Naive thymus-derived CD4-positive, alpha-beta T cell (primary cell): ENCODE measurements at places on chromosomes 12 and 14.

DNA sequence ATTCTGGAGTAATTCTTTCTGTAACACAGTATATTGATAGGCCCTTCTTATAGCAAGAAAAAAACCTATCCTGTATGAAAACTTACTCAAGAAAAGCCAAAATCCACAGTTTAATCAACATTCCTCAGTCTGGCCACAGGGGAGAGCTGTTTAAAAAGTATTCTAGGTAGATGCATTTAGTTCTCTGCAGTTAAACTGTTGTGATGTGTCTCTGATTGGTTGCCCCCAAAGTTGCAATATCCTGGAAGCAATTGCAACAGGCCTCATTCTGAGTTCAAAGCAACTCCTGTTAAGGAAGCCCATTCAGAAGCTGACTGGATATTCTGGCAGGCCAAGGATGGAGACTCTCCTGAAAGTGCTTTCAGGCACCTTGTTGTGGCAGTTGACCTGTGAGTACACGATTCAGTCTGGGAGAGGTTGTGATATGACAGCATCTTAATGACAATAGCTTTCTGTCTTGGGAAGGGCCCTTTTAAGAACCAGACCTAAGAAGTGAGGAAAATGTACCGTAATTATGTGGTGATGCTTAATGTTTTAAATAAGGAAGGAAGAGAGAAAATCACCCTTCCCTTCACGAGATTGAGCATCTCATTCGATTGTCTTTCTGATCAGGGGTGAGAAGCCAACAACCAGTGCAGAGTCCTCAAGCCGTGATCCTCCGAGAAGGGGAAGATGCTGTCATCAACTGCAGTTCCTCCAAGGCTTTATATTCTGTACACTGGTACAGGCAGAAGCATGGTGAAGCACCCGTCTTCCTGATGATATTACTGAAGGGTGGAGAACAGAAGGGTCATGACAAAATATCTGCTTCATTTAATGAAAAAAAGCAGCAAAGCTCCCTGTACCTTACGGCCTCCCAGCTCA is 420.7 kb downstream of the DAD1 start:
- no peak overlapping the region for H3K4me3 ChIP-seq
- H3K36me3 ChIP-seq = no peaks in the 10 kb centered on the region
- DNase-seq = peak; percentile 31
- peak overlapping the region; percentile 41 for H3K27ac ChIP-seq

- no peak for DNase-seq
- H3K36me3 ChIP-seq = peaks cover 12% of the 10 kb centered on the region
- no peaks in the 10 kb centered on the region for H3K27me3 ChIP-seq
- H3K4me1 ChIP-seq = peaks cover 8% of the 10 kb centered on the region
Measured at GRCh38 chr12:6548966-6549683, 6.7 kb downstream of the IFFO1 start.

DNA sequence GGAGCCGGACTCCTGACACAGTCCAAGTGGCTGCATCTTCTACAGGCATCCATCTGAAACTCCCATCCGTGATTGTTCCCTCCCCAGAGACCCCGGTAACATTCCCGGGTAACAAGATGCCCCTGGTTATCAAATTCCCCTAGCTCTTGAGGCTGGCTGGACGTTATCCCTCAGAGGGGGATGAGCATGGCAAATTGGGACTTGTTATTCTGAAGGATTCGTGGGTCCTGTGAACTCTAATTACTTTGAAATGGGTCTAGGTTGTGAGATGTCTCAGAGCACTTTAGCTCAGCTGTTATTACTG is 642 bp upstream of the PAN2 start:
- no peaks in the 10 kb centered on the region for H3K36me3 ChIP-seq
- peak overlapping the region; percentile 93 for H3K4me3 ChIP-seq
- DNase-seq = no peak
- peak overlapping the region; percentile 98 for H3K27ac ChIP-seq
- H3K4me1 ChIP-seq = peaks cover 33% of the 10 kb centered on the region
- H3K27me3 ChIP-seq = no peaks in the 10 kb centered on the region

DNA sequence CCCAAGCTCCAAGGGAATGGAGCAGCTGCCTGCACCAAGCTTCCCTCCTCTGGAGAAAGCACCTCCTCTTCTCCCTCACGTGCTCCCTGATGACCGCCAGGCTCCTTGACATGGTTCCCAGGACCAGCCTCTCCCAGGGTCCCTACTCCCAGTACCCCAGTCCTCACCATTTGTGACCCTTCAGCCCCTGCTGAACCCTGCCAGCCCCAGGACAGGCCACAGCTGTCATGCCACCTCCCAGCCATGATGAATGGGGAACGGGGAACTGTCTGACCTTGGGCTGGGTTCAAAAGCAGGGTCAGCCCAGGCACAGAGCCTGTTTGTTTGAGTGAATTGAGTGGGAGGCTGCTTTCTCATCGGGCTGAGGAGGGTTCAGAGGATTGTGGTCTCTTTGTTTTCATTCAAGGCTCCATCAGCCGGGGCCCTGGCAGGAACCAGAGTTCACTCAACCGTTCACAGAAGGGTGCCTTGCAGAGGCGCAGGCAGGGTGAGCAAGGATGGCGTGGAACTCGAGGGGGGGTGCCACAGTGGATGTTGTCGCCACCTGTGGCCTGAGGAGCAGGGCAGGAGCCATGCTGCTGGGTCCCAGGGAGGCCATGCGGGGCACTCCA is 344.5 kb upstream of the SFSWAP start:
- H3K4me3 ChIP-seq = no peak overlapping the region
- DNase-seq = no peak
- no peak overlapping the region for H3K27ac ChIP-seq

- H3K4me1 ChIP-seq = peaks cover 4% of the 10 kb centered on the region
- H3K36me3 ChIP-seq = no peaks in the 10 kb centered on the region
- DNase-seq = peak; percentile 40
- H3K27ac ChIP-seq = no peak overlapping the region
- H3K27me3 ChIP-seq = no peaks in the 10 kb centered on the region
- H3K4me3 ChIP-seq = no peak overlapping the region
Measured at GRCh38 chr12:121992059-121992879, 29.4 kb upstream of the BCL7A start.

DNA sequence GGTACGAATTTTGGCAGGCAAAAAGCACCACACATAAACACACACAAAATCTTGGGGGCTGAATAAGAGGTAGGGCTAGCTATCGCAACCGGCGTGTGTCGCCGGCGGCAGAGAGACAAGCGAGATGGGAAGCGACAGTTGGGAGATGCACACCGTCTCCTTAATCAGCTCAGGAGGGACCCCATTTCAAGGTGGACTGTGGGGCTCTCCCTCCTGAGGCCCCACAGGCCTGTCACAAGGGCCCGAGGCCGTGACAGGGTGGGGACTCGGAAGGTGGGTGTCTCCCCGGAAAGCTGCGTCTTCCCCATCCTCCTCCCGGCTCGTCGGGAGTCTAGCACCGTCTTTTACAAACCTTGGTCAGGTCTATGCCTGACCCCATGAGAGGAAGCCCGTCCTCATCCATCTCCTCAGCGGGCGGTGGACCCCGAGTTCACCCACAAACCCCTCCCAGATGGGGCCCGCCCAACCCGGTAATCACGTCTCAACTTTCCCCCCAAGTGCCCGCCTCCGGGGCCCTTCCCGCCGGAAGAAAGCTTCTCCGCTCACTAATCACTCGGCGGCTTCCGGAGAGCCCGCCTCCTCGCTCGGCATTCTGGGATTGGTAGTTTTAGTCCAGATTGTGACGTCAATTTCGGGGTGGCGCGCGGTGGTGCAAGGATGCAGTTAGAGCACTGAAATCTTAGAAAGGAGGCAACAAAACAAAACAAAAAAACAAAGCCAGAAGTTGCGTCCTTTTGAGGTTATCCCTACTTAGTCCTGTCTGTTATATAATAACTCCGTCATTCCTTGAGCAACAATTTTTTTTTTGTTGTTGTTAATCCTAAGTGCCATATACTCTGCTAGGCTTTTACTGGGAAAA is at the start of gene WASHC3:
WASHC3 (minus strand) TSS at position 432 of the 859 bp plus-strand sequence; CDS start at position 403, 29 bp downstream.
- peak within 1 kb of the TSS; percentile 89 for H3K4me3 ChIP-seq
- peaks cover 3% of the 10 kb centered on the region for H3K36me3 ChIP-seq
- peak; percentile 91 for DNase-seq
- no peaks in the 10 kb centered on the region for H3K27me3 ChIP-seq

- peaks cover 18% of the 10 kb centered on the region for H3K4me1 ChIP-seq
- DNase-seq = no peak
- H3K27me3 ChIP-seq = no peaks in the 10 kb centered on the region
Measured at GRCh38 chr12:112752303-112752702, 39.2 kb upstream of the RPH3A start.

DNA sequence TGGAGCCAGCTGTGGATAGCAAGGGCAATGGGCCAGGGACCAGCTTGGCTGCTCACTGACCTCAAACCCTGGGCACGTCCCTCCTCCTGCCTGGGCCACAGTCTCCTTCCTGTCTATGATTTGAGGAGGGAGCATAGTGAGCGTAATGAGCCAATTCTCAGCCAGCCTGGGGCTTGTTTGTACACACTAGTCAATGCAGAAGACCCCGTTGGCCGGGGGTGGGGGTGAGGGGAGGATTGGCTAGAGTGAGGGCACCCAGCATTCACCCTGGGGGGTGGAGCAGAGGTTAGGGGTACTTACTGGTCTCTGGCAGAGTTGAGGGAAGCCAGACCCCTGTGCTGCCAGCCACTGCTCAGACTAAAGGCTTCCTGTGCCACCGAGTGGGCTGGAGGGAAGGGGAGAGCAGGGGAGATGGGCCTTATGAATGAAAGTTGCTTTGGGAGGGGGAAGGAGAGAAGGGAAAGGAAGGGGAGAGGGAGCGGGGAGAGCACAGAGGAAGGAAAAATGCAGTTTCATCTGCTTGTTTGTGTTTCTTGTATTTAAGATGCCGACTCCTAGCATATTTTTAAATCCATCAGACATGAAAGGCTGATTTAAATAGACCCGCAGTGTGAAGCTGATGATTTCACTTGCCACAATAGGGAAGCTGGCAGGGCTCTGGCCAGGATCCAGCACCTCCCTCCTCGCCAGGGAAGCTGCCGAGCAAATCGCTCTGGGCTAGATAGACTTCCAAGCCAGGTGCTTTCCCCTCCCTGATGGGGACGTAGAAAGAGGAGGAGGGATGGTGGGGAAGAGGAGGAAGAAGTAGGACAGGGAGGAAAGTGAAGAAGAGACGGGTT is 114.0 kb downstream of the PRMT8 start:
- no peak overlapping the region for H3K27ac ChIP-seq
- H3K36me3 ChIP-seq = peaks cover 12% of the 10 kb centered on the region
- no peaks in the 10 kb centered on the region for H3K27me3 ChIP-seq
- H3K4me3 ChIP-seq = no peak overlapping the region
- no peaks in the 10 kb centered on the region for H3K4me1 ChIP-seq

GRCh38 chr14:61483476-61483875 is 162.1 kb downstream of the PRKCH start:
- DNase-seq = no peak
- H3K36me3 ChIP-seq = peaks cover 59% of the 10 kb centered on the region
- H3K27ac ChIP-seq = no peak overlapping the region
- peaks cover 24% of the 10 kb centered on the region for H3K4me1 ChIP-seq
- no peaks in the 10 kb centered on the region for H3K27me3 ChIP-seq

DNA sequence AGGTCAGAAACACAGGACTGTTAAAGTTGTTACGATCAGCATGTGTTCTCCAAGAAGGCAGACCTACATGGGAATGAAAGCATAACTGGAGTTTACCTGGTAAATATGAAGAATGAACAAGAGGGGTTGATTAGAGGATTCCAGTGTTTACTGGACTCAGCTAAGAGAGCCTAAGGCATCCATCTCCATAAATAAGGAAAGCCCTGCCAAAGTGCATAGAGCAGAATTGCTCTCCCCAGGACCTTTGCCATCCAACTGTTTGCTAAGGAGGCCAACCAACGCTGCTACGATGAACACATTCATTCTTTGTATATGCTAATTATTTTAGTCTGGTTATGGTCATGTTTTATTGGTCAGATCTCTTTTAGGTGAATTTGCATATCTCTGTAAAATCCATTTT is 17.1 kb upstream of the PAWR start:
- no peak overlapping the region for H3K4me3 ChIP-seq
- H3K4me1 ChIP-seq = no peaks in the 10 kb centered on the region
- DNase-seq = no peak
- no peaks in the 10 kb centered on the region for H3K27me3 ChIP-seq
- no peak overlapping the region for H3K27ac ChIP-seq

GRCh38 chr14:36690311-36691040 is 28.8 kb downstream of the PAX9 start:
- H3K4me1 ChIP-seq = no peaks in the 10 kb centered on the region
- no peak overlapping the region for H3K4me3 ChIP-seq
- H3K27ac ChIP-seq = no peak overlapping the region
- no peaks in the 10 kb centered on the region for H3K36me3 ChIP-seq
- no peaks in the 10 kb centered on the region for H3K27me3 ChIP-seq

- H3K36me3 ChIP-seq = no peaks in the 10 kb centered on the region
- H3K27ac ChIP-seq = no peak overlapping the region
- DNase-seq = no peak
- no peaks in the 10 kb centered on the region for H3K27me3 ChIP-seq
Measured at GRCh38 chr12:103884316-103884715, 43.3 kb upstream of the NT5DC3 start.

GRCh38 chr14:60266021-60266937 is 17.3 kb downstream of the PPM1A start:
- no peaks in the 10 kb centered on the region for H3K36me3 ChIP-seq
- H3K27me3 ChIP-seq = no peaks in the 10 kb centered on the region
- peak; percentile 15 for DNase-seq
- H3K4me1 ChIP-seq = peaks cover under 1% of the 10 kb centered on the region

GRCh38 chr12:84056-84455 is 17.5 kb downstream of the IQSEC3 start:
- H3K36me3 ChIP-seq = no peaks in the 10 kb centered on the region
- no peak overlapping the region for H3K27ac ChIP-seq
- H3K4me1 ChIP-seq = no peaks in the 10 kb centered on the region
- no peak overlapping the region for H3K4me3 ChIP-seq
- H3K27me3 ChIP-seq = no peaks in the 10 kb centered on the region
- no peak for DNase-seq

DNA sequence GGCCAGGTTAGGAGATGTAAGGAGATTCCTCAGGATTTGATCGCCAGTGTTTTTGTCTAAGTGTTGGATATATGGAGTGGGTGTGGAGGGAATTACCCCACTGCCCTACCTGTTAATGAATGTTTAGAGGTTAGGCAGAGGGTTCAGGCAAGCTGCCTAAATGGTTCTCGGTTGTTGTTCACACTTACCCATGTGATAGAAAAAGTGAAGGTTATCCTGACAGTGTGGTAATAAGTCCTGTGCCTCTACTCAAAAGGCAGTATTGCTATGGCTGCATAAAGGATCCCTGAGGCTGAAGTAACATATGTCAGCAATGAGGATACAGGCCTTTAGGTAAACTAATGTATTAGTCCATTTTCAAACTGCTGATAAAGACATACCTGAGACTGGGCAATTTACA is 112.0 kb downstream of the GPHN start:
- no peak for DNase-seq
- H3K36me3 ChIP-seq = no peaks in the 10 kb centered on the region
- no peaks in the 10 kb centered on the region for H3K27me3 ChIP-seq

DNA sequence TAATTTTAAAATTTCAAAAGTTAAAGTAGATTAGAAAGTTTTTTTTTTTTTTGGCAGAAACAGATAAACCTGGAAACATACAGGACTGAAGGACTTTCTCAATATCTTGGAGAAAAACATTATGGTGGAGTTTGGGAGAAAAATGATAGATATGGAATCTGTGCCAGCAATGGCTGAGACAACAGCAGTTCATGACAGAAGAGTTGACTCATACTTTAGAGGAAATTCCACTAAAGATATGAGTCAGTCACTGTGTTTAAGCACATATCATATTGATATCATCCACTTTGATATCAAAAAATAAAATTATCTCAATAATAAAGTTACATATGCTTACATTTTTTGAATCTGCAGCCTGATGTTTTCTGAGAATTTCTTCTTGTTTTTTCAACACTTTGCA is 193.9 kb upstream of the OR4E1 start:
- no peak overlapping the region for H3K27ac ChIP-seq
- no peaks in the 10 kb centered on the region for H3K36me3 ChIP-seq
- no peak overlapping the region for H3K4me3 ChIP-seq
- H3K4me1 ChIP-seq = peaks cover 3% of the 10 kb centered on the region
- DNase-seq = no peak
